ENCODE measurements at places on chromosomes 6 and 20. TPM values are rescaled to one million over a fixed set of nuclear protein-coding genes. Genes with fewer than 3 reads are reported as not detected.

GRCh38 chr6:43702534-43703440, 15.2 kb upstream of the MRPS18A start:
- DNase-seq: peak; percentile 71

- peak; percentile 60 for DNase-seq
These were observed 113.9 kb downstream of the ALDH8A1 start for GRCh38 chr6:134835993-134836392.

ILRUN gene
- 63.3 TPM for total RNA-seq

COL9A3 gene
- total RNA-seq: 43.0 TPM
